ENCODE measurements at places on chromosomes 11 and 22.

GRCh38 chr11:113507341-113507740, 32.1 kb upstream of the DRD2 start:
- DNase-seq: no peak

DNA sequence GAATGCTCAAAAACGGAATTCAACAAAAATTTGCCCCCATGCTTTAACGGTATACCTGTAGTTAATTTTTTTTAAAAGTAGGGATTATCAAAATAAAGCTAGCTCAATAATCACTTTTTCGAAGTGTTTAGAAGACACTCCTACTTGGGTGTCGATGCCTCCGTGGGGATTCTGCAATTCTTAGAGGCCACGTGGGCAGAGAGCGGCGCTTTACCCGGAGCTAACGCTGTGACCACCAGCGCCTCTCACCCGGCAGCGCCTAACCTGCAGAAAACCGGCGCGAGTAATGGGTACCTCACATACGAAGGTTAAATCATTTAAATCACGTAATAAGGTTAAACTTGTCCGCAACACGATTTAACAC, 583 bp downstream of the TAF1D start:
- DNase-seq: peak; percentile 90

- DNase-seq: peak; percentile 61
Observed at GRCh38 chr11:126366064-126366822, 10.8 kb downstream of the ST3GAL4 start.

- no peak for DNase-seq
Observed at GRCh38 chr11:34308049-34308912, 49.5 kb downstream of the ABTB2 start.

- DNase-seq: no peak
Observed at GRCh38 chr11:30143098-30143705, 87.6 kb upstream of the FSHB start.

DNA sequence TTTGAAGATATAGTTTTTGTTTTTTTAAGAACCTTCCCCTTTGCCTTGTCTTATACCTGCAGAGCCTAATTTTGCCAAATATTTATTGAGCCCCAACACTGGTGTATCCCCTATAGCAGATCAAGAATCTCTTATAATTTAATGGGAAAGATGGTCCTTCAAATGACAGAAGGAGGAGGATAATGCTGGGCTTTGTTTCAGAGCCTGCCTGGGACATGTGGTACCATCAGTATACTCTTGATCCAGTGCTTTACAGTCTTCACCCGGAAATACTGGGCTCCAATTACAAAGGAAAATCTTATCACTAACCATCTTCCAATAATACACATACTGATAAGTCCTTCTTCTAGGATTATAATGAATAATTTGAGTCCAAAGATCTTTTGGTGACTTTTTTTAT, 84.7 kb downstream of the GAB2 start:
- DNase-seq: no peak

GRCh38 chr11:2321311-2321683, 19.5 kb downstream of the TSPAN32 start:
- DNase-seq: no peak

- peak; percentile 22 for DNase-seq
Observed at GRCh38 chr11:76802151-76802550, 19.0 kb downstream of the TSKU start.

GRCh38 chr11:57444362-57445121, 15.8 kb upstream of the RTN4RL2 start:
- DNase-seq: no peak

DNA sequence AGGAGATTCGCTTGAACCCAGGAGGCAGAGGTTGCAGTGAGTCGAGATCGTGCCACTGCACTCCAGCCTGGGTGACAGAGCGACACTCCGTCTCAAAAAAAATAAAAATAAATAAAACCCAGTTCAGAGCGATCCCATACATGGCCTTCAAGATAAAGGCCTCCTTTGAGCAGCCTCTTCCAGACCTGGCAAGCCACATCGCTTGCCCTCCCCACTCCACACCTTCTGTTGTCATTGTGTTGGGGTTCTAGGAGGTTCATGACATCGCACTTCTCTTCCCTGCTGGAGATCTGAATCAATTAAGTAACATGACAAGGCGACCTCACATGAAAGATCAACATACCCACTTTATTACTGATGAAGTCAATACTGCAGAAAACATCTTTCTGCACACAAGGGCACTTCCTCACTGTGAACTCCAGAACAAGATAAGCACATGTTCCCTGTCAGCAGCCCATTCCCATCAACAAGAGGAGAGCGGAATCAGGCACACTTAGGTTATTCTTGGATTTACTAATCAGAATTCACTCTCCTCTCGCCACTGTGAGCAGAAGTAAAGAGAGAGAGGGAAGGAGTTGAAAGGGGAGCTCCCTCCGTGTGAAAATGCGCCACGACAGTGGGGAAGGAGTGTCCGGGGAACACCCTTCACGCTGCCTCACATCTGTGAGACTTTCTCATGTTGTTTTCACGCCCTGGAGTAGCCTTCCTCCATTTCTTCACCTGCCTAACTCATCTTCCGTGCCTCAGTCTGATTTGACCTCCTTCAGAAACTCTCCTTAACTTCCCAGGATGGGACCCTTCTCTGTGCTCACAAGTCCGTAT, 38.3 kb downstream of the SC5D start:
- DNase-seq: no peak

DNA sequence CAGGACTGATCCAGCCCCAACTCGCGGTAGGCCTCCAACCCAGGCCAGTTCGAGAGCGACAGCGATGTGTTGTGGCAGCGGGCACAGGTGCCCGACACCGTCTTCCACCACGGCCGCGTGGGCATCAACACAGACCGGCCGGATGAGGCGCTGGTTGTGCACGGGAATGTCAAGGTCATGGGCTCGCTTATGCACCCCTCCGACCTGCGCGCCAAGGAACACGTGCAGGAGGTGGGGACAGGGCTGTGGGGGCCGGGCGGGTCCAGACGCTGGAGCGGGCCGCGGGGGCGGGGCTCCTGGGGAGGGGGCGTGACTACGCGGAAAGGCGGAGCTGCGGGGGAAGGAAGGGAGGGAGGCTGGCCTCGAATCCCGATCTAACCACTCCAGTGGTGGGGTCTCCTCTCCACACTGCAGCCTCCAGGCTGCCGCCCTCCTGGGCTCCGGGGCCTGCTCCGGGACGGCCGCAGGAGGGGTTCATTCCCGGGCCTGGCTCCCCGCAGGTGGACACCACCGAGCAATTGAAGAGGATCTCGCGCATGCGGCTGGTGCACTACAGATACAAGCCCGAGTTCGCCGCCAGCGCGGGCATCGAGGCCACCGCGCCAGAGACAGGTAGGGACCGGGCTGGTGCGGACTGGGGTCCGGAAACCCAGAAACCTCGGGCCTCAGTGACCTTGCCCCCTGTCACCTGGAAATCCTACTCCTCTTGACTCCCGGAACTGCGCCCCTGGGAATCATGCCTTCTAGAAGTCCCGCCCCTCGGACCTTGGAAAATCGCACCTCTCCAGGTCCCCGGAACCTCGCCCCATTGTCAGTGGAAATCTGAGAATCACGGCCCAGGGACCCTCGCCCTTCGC, 14.9 kb downstream of the TMEM258 start:
- no peak for DNase-seq

DNA sequence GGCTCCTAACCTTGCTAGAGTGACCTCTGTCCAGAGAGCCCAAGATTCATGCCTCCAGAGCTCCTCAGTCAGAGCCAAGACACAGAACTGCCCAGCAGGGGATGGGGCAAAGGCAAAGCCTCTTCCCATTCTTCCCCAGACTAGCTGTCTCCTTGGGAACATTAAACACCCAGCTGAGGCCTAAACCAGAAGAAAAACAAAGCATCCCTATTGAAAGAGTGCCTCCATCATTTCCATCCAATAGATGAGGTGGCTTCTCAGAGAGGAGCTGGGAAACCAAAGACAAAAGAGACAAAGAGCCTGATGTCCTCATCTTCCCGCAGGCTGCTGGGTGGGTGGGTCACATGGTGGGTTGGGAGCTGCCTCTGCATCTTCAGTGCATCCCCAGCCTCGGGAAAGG, 37.4 kb downstream of the COMMD9 start:
- no peak for DNase-seq

DNA sequence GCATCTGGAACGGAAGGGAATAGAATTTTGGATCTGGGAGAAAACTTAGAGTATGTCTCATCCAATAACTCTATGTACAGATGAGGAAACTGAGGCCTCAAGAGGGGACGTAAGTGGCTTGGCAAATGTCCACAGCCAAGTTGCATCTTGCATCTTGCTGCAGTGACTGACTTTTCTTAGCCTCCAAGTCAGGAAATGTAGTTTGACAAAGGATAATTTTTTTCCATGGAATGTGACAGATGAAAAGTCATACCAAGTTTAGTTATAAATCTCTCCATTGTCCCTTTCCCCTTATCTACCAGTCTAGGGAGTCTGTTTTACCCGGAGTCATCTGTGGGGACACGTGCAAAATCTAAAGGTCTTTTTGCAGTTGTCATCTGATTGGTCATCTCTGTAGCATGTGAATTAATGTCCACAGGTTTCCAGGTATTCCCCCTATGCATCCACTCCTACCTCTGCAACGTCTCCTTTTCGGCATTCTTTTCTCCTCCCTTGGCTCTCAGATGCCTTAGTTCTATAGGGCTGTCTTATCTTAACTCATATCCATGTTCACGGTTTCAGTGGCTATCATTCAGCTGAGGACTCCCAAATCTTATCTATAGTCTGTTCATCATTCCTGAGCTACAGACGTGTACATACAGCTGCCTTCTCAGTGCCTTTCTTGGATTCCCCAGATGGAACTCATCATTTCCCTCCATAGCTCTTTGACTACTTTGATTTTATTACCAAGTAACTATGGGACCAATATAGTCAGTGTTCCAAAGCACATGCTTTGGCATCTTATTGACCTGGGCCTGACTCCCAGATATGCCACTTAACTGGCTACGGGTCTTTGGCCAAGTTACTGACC, 139.5 kb upstream of the TIMP3 start:
- no peak for DNase-seq

GRCh38 chr11:133978794-133979193, 22.0 kb upstream of the IGSF9B start:
- DNase-seq: no peak

GRCh38 chr22:27386186-27386585, 415.4 kb downstream of the MN1 start:
- no peak for DNase-seq

- DNase-seq: no peak
Observed at GRCh38 chr11:77287136-77287535, 14.3 kb downstream of the GDPD4 start.

DNA sequence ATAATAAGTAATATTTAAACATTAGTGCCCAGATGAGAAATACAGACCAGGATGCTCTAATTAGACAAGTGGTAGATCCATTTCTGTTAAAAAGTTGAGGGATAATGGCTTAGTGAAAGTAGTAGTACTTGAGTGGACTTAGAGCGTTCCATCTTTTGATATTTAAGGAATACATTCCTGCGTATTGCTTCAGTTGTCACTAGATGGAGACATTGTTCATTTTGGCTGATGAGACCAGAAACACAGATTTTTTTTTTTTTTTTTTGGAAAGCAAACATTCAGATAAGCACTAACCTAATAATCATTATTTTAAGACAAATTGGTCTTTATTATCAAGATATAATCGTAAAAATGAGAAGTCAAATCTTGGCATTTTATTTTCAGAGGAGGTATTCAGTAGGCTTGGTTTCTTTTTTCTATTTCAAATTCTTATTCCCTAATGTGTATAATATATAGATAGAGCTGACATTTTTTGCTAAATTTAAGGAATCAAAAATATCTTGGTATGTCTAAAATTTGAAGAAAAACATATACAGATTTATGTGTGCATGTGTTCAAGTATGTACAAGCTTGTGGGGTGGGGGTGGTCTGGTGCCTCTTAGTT, 92.9 kb downstream of the DYNC2H1 start:
- no peak for DNase-seq

DNA sequence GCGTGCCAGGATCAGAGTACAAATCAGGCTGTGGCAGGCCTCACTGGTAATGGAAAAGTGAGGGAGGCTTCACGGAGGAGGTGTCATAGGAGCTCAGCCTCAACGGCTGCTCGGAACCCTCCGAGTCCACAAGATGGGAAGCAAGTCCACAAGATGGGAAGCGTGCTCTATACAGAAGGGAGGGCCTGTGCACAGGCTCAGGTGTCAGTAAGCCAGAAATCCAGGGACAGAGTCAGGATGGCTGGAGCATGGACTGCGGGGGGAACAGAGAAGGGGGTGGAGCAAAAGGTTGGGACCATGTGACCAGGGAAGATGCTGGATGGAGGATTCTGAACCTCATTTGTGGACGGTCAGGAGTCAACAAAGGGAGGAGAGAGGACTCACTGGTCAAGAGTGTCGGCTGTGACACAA, 3.4 kb upstream of the DPP3 start:
- no peak for DNase-seq

DNA sequence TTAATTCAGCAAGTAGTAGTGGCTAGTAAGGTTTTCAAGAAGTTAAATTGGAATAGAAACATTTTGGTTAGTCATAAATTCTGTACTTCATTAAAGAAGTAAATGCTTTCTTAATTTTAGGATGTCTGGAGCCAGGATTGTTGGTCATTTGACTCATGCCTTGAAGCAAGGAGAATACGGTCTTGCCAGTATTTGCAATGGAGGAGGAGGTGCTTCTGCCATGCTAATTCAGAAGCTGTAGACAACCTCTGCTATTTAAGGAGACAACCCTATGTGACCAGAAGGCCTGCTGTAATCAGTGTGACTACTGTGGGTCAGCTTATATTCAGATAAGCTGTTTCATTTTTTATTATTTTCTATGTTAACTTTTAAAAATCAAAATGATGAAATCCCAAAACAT, 25.8 kb downstream of the ACAT1 start:
- DNase-seq: no peak

DNA sequence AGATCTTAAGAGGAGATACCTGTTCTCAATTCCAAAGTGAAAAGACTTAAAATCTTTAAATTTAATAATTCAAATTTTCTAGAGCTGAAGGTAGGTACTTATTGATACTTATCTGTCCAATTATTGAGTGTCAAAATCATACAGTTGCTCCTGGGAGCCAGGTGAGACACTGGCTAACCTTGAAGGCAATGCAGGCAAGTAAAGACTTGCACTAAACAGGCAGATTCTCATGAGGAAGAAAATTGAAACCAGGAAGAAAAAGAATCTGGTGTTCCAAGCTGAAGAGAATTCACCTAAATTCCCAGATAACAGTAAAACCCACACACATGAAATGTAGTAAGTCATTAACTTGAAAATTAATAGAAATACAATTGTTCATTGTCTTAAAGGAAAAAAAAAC, 30.3 kb downstream of the VSIG10L2 start:
- no peak for DNase-seq

- DNase-seq: no peak
Observed at GRCh38 chr11:126194121-126194543, 17.3 kb downstream of the RPUSD4 start.

GRCh38 chr11:72343006-72343756, 91.2 kb downstream of the CLPB start:
- DNase-seq: no peak

GRCh38 chr11:124814739-124815138, 14.5 kb upstream of the MSANTD2 start:
- no peak for DNase-seq

GRCh38 chr22:35625763-35626432, 8.8 kb upstream of the MB start:
- no peak for DNase-seq

DNA sequence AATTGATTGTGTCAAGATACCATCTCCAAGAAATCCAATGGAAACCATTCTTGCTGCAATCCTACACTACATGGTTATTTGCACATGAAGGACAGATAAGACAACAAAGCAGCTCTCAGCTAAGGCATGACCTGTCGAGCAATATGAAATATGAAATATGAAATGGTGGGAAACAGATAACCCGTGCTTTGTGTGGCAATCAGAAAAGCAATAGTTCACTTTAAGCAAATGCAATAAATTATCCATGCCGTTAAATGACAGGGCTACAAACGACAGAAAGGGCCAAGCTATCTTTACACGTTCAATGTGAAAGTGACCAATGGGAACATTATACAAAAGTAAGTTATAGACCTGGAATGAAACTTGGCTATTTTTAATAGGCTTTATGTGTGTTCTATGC, 35.2 kb downstream of the KMT5B start:
- DNase-seq: no peak
